NCI-H1092 treated with DMSO at 0.1 percent for 48 hours (cell line): ENCODE measurements at places on chromosomes 4 and X.
A peak's percentile ranks its signal among the peaks of the same experiment; 100 is the strongest.

GRCh38 chrX:12548746-12549145, 242.5 kb upstream of the PRPS2 start:
- no peak for DNase-seq

DNA sequence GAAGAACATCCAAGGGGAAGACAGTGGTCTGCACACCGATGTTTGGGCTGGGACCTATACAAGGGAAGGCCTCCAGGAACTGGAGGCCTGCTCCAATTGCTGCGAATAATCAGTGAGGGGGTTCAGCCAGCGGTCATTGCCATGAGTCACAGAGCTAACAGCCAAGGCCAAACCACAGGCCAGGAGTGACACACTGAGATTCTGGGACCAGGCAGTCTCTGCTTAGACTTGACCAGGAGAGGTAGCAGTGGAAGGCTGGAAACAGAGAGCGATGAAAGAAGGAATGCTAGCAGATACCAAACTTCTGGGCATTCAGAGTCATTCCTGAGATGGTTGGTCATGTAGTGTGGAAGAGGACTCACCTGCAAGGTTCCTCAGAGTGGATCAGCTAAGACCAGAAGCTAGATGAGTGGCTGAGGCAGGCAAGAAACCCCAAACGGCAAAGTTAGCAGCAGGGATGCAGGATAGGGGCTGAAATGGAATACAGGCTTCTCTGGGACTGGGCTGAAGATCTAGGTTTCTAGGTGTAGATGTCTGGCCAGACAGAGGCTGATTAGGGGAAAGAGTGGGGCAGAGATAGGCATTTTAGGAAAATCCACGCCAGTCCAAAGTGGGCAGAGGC, 54.7 kb downstream of the CNGA2 start:
- DNase-seq, result no peak

GRCh38 chrX:119041175-119041574, 31.6 kb upstream of the CT47C1 start:
- no peak for DNase-seq

DNA sequence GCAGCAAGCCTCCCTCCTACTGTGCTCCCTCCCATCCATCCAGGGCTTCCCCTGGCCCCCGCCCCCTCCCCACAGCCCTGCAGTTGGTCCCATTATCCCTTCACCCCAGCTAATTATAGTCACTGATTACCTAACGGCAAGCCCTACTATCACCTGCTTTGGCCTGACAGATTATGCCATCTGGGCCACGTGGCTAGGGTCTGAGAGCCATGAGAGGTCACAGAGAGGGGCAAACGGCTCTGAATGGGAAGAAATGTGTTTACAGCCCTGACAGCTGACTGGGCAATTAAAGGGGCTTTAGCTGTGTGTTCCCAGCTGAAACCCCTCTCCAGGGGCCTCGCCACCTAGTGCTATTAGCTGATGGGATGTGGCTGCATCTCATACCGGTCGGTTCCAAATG, 134.4 kb upstream of the CPEB2 start:
- peak; percentile 52 for DNase-seq

DNA sequence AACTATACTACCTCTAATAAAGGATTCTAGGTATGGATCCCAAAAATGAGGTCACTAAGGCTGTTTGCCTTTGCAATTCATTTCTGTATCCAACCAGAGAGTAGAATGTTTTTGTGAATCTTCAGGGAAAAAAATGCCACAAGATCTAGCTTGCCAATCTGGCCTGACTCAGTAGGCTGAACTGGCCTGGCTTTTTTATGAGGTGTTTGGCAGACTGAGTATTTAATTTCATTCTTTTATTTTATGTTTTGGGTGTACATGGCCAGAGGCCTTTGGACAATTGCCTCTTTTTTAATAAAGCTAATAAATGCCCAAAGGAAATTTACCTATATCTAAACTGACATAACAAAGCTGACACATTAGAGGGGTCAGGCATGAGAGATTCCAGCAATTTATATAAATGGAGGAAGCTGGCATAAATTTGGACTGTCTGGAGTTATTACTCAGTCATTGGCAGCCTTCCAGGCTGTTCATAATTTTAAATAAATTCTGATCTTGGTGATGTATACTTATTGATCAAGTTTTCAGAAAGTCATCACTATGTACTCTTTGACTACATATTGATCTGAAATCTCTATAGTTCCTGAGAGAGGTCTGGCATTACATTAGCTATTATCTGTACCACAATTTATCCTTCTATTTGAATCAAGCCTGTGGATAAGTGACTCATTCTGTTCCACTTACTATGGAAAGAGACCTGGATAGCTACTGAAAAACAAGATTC, 376.4 kb upstream of the NOCT start:
- peak; percentile 15 for DNase-seq

- no peak for DNase-seq
These were observed 4.0 kb upstream of the PDGFRA start for GRCh38 chr4:54224996-54225597.
